ENCODE measurements at places on chromosomes 1 and 21.
A peak's percentile ranks its signal among the peaks of the same experiment; 100 is the strongest.

DNA sequence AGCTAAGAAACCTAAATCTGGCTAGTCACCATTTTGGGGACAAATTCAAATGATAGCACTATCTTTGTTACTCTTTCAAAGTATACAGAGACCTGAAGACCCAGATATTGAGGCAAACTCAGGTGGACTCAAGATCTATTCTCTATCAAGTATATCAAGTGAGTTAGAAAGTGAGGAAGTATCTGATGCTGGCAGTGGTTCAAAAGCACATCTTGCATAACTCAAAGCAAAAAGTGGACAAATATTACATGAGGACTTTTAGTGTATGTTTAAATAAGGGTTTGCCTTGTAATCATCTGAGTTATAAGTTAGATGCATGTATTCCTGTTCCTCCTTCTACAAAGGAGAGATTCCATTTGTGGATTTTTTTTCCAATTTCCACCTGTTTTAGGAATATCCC lies 338.4 kb downstream of the DISC1 start:
- no peak for DNase-seq

- DNase-seq: no peak
Observed at GRCh38 chr1:19934336-19934735, 10.9 kb upstream of the PLA2G2E start.

- no peak for DNase-seq
Observed at GRCh38 chr1:51270751-51271150, 34.7 kb downstream of the RNF11 start.

DNA sequence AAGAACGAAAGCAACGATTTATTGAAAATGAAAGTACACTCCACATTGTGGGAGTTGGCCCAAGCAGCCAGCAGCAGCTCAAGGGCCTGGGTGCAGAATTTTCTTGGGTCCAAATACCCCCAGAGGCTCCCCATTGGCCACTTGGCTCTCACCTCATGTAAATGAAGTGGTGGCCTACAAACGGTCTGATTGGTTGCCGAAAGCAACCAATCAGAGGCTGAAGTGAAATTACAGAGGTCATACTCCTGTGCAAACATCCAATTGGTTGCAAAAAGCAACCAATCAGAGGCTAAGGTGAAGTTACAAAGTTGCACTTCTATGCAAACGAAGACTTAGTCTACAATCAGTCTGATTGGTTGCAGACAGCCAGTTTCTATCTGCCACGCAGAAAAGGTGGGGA lies 31.9 kb downstream of the FAM163A start:
- DNase-seq: no peak

- no peak for DNase-seq
Observed at GRCh38 chr1:38908821-38909220, 27.4 kb upstream of the GJA9 start.

DNA sequence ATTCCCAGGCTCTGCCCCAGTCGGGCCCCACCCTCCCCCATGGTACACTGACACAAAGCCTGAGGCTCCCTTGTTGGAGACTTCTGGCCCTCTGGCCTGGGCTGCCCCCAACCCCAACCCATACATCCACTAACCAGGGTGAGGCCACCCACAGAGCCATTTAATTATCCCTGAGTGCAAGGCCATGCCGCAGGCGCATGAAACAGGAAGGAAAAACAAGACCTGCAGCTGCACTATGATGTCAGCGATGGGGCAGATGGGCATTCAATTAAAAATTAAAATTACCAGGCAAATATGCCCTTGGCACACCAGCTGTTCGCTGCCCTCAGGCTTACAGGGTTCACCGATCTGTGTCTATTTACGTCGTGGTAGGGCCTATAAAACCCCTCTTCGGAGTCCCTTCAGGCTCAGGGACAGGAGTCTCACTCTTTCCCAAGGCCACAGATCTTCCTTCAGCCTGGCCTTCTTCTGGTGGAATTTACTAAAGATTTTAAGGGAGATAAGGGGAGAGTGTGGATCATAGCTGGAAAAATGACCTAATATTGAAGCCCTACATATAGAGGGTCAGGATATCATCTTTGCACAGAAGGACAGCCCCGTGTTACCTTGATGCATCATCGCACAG lies 29.6 kb upstream of the RGS16 start:
- peak; percentile 98 for DNase-seq
